ENCODE measurements at places on chromosomes 4 and X. TPM values are rescaled to one million over a fixed set of nuclear protein-coding genes. Genes with fewer than 3 reads are reported as not detected.

- DNase-seq: no peak
Measured at GRCh38 chrX:42414057-42414456, 363.9 kb downstream of the PPP1R2C start.

Gene ODAPH
- 1.7 TPM for total RNA-seq

Gene TMEM156
- total RNA-seq: not detected

Gene NAP1L3
- 1.2 TPM for total RNA-seq

Gene LRRC66
- total RNA-seq: not detected

Gene ADH4
- not detected for total RNA-seq

DNA sequence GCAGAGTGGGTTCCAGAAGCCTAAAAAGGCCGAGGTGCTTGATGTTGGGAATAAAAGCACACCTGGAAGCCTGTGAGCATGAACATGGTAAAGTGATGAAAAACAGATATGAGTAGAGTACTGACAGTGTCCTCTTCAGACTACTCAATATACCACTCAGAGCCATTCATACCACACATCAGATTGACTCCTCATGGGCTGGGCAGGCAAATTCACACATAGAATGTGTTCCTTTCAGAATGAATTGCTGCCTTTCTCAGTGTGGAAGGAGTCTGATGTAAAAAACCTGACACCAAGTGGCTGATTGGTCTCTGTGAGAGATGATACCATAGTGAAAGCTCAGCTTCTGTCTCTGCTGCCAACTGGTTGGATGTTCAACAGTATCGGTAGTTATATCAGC lies 442.7 kb downstream of the RAPGEF2 start:
- DNase-seq: no peak

- no peak for DNase-seq
Measured at GRCh38 chrX:21438792-21439191, 64.6 kb downstream of the CNKSR2 start.

DNA sequence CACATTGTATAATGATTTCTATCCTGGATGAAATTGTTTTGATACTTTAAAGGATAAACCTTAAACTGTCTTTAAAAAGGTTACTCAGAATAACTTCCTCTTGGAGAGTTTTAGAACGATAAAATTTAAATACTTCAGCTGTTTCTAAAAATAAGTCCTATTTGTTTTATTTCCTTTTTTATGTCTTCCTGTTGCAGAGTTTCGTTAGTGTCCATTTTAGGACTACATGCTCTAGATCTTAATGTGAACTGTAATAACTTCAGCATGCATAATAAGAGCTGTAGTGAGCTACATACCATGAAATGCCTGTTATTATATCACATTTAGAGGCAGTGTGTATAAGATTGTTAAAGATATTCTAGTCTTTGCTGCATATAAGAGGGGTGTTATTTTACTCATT lies 14.6 kb downstream of the ATP10D start:
- DNase-seq: no peak

Gene UGT2A1
- total RNA-seq: not detected

GRCh38 chr4:61918987-61919386 lies 718.9 kb downstream of the ADGRL3 start:
- DNase-seq: peak; percentile 17

DNA sequence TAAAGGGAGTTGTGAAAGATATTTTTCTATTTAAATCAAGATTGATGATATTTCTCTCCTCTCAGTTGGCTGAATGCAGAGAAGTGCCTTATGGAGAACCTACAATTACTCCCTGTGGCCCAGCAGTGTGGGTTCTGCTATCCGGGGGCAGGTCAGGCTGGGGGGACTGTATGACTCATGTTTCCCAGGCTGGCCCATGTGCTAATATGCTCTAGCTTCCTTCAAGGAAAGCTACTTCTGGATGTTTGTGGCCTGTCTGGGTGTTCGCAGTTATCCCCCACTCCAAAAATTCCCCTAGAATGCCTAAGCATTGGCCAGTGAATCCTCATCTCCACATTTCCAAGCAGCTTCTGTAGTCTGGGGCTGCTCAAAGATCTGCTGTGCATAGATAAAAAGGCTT lies 58.9 kb upstream of the SPP1 start:
- DNase-seq: peak; percentile 59

GRCh38 chrX:136647677-136648360 lies at the start of gene CD40LG:
TSS of gene CD40LG (plus strand) at chrX:136648158. CDS start at chrX:136648249, 91 bp downstream.
- no peak for DNase-seq

- DNase-seq: no peak
Measured at GRCh38 chr4:64174247-64174882, 234.9 kb downstream of the TECRL start.

Gene HTR2C
- not detected for total RNA-seq

Gene ARHGAP36
- 0.15 TPM for total RNA-seq

- no peak for DNase-seq
Measured at GRCh38 chrX:19886375-19886774, 1.0 kb downstream of the SH3KBP1 start.

Gene SMR3B
- total RNA-seq: not detected

- peak; percentile 83 for DNase-seq
Measured at GRCh38 chr4:111641813-111642579, 503.3 kb upstream of the FAM241A start.

- DNase-seq: peak; percentile 75
Measured at GRCh38 chr4:140116442-140117104, 37.4 kb downstream of the MAML3 start.

GRCh38 chr4:184282895-184283654 lies 65.4 kb upstream of the ENPP6 start:
- DNase-seq: no peak

GRCh38 chr4:160326110-160326509 lies 1223.2 kb downstream of the RAPGEF2 start:
- no peak for DNase-seq

GRCh38 chr4:2750719-2751605 lies 5.2 kb downstream of the TNIP2 start:
- no peak for DNase-seq

- DNase-seq: no peak
Measured at GRCh38 chr4:78218260-78218659, 161.1 kb downstream of the FRAS1 start.

DNA sequence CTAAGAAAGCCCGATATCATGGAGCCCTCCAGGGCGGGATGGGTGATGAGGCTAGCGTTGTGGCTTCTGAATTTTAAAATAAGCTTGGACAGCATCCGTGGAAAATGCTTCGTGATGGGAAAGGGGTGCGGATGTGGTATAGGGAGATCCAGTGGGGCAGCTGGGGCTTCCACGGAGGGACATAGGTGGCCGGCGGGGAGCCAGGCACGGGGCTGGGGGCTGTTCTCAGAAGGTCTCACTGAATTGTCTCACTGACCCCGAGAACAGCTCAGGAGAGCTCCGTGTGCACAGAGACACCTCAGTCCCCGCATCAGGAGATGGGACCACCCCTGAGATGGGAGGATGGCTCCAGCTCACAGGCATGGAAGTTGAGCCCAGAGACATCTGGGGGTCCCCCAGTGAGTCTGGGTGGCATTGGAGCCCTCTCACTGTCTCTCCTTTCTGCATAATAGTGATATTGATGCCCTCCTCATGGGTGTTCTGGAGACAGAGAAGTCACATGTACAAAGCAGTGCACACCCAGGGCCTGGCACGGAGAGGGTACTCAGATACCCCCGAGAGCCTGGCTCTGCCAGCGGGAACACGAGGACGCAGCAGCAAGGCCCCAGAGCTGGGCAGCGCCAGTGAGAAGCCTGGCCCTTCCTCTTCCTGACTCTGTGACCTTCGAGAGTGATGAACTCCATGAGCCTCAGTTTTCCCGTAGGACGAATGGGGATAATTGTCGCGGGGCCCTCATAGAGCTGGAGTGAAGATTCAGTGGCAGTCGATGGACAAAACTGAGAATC lies 70.6 kb upstream of the PSAPL1 start:
- no peak for DNase-seq

DNA sequence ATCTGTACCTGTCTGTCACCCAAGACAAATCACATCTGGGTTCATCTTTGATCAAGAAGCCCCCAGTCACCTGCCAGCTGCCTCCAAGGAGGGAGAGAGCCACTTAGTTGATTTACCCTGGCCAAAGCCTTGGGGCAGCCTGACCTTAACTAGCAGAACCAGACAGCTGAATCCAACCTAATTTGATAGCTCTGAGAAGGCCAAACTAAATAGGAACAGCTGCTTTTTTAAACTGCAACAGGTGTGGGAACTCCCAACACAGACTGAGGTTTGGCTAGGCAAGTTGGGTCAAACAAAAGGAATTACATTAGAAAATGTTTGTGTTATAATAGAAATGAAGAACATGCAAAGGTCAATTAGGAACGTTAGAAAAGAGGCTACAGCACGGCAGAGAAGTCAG lies 375.7 kb downstream of the NLGN4X start:
- DNase-seq: no peak

Gene PABPC5
- total RNA-seq: 2.2 TPM

DNA sequence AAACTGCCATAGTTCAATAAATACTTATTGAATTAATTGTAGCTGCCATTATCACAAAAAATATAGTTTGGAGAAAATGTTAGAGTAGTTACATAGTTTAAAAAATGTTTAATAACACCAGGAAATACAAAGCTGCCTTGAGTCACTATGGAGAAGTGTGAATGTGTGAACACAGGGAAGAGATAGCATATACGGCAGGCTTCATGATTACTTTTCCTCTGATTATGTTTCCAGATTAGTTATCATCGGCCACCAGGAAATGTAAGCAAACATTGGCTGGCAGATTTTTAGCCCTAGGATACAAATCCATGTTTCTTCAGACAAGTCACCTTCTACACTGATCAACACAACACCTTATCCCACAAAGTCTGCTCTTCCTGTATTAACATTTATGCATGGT lies 4.4 kb downstream of the PRDM5 start:
- DNase-seq: no peak

- DNase-seq: no peak
Measured at GRCh38 chr4:133136833-133137232, 12.3 kb upstream of the PCDH10 start.

DNA sequence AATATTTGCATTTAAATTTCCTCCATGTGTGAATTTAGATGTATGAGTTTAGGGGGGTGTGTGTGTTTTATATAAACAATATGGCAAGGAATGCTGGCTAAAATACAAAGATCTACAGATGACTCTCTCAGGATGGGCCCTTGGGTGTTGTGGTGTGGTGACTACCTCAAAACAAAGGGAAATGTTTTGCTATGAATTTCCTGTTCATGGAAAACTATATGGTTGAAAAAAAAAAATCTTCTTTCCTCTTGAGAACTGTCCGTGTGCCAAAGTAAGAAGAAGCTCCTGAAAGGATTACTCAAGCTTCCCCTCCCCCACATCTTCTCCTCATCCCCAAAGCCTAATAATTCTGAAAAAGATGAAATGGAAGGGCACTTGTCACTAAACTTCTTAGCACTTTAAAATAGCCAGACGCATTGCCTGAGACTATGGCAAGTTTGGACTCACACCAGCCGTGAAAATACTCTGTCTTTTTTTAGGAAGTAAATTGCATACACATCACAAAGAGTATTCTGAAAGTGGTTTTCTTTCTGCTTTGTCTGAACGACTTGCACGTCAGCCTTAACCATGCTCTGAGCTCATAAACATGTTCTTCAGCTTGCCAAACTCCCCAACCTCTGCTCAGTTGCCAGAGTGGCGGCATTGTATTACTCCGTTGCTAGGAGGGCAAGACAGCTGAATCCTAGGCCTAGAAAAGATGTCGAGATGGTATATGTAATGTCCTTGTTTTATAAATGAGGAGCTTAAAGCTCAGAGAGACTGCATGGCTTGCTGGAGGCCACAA lies 250.4 kb upstream of the JADE1 start:
- no peak for DNase-seq

DNA sequence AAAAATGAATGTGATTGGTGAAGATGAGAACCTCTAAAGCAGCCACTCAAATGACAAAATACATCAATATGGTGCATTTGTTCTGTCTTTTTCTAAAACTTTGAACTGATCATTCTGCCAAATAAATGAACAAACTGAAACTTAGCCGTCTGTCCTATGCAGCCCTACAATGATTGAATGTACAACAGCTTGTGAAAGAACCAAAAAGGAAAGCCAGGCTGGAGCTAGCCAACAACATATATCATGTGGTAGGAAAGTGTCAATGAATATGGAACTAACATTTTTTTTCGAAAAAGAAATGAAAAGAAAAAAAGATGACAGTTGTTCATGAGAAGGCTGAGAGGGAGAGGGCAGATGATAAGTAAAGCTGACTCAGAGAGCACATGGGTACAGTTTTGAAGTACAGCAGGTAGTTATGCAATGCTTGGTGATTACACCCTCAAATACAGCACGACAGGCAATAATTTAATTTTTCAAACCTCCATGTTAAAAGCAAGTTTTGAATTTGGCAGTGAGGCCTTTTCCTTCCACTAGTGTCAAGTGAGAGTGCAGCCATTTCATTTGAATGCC lies 21.2 kb upstream of the SLC7A11 start:
- peak; percentile 5 for DNase-seq

DNA sequence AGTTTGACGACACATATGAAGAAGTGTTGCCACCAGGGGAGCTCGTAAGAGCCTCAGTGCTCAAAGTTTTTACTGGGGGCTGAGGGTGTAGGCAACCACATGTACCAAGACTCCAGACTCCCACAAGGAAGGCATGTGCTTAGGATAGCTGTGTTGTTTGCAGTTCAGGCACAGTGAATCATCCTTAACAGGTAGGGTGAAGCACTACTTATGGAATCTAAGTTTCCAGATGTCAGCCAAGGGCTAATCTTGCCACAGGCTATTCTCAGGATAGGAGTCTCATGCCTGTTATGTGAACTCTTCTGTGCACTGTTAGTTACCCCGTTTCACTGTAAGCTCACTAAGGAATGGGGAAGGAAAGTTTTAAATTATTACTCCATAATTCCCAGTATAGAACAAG lies 202.6 kb downstream of the TMA16 start:
- DNase-seq: no peak

- DNase-seq: no peak
Measured at GRCh38 chr4:105895583-105896460, 551 bp downstream of the NPNT start.

Gene GLRA2
- total RNA-seq: 0.10 TPM

GRCh38 chr4:986879-987623 lies at the start of gene IDUA:
TSS of gene IDUA (plus strand) at chr4:987044. CDS start at chr4:987085, 41 bp downstream.
- no peak for DNase-seq

Gene EGFL6
- total RNA-seq: not detected

DNA sequence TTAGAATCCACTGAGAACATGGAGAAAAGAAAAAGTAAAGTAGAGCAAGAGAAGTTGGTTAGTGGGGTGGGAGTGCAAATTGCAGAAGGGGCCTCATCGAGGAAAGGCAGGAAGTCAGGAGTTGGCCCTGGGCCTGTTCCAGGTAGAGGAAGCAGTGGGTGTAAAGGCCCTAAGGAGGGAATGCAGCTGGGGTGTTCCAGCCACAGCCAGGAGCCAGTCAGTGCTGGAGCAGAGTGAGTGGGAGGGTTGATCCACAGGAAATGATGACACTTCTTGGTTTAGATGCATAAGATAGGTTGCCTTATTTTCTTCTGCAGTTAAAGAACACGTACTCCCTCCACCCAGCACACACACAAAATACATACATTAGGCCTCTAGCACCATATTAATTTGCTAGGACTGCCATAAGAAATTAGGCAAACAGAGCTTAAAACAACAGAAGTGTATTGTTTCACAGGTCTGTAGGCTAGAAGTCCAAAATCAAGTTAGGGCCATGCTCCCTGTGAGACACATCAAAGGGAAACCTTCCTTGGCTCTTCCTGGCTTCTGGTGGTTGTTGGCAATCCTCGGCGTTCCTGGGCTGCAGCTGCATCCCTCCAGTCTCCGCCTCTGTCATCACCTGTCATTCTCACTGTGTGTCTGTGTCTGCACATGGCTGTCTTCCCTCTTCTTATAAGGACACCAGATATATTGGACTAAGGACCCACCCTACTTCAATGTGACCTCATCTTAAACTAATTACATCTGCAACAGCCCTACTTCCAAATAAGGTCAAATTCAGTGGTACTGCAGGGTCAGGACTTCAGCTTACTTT lies 205.9 kb downstream of the AASDH start:
- DNase-seq: no peak
